Head of caudate nucleus (tissue), 42 donors: ENCODE measurements at places on chromosomes 16 and 17.
A peak's percentile ranks its signal among the peaks of the same experiment; 100 is the strongest.

- no peak for DNase-seq
Observed at GRCh38 chr17:69388822-69389442, 25.6 kb upstream of the MAP2K6 start.

DNA sequence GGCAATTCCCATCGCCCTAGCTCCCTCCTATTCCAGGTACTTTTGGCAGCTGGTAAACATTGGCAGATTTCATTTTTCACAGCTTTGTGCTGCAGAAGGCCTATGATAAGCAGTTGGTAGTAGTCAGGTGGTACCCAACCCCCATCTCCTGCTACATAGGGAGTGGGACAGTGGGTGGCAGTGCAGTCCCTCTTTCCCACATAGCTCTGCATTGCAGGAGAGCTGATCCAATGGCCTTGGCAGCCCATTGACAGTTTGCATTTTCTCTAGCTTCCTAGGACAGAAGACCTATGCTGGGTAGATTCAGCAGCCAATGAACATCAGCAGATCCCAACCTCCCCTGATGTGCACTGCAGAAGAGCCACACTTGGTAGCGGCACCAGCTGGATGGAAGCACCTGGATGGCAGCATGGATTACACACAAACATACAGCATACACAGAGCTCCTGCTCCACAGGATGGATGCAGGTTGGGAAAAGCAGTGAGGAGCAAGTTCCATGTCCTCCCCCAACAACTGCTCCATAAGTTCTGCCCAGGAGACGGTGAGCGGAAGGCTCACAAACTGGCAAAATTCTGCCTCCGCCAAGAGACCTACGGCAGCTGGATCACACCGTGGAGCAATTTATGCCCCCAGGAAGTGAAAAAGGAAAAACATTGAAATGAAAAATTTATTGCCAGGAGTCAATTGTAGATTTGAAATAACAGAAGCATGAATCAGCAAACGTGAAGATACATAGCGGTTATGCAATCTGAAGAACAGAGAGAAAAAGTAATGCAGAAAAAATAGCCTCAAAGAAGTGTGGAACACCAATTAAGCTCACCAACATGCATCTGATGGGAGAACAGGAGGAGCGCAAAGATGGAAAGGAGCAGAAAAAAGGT is 95.7 kb downstream of the CACNG1 start:
- DNase-seq: peak; percentile 16

GRCh38 chr17:75661531-75661930 is 5.4 kb downstream of the RECQL5 start:
- DNase-seq: peak; percentile 72

GRCh38 chr17:9022573-9023391 is 1.5 kb downstream of the NTN1 start:
- DNase-seq: no peak

GRCh38 chr17:10022416-10022815 is 117.3 kb upstream of the RCVRN start:
- DNase-seq: no peak

DNA sequence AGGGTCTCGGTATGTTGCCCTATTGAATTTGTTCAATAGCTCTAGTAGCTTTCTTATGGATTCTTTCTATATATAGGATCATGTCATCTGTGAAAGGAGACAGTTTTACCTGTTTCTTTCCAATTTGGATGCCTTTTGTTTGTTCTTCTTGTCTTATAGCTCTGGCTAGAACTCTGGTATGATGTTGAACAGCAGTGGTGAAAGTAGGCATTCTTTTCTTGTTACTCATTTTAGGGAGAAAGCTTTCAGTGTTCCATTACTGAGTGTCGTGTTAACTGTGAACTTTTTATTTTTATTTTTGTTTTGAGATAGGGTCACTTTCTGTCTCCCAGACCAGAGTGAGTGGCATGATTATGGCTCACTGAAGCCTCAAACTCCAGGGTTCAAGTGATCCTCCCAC is 21.2 kb downstream of the EFCAB5 start:
- DNase-seq: no peak

DNA sequence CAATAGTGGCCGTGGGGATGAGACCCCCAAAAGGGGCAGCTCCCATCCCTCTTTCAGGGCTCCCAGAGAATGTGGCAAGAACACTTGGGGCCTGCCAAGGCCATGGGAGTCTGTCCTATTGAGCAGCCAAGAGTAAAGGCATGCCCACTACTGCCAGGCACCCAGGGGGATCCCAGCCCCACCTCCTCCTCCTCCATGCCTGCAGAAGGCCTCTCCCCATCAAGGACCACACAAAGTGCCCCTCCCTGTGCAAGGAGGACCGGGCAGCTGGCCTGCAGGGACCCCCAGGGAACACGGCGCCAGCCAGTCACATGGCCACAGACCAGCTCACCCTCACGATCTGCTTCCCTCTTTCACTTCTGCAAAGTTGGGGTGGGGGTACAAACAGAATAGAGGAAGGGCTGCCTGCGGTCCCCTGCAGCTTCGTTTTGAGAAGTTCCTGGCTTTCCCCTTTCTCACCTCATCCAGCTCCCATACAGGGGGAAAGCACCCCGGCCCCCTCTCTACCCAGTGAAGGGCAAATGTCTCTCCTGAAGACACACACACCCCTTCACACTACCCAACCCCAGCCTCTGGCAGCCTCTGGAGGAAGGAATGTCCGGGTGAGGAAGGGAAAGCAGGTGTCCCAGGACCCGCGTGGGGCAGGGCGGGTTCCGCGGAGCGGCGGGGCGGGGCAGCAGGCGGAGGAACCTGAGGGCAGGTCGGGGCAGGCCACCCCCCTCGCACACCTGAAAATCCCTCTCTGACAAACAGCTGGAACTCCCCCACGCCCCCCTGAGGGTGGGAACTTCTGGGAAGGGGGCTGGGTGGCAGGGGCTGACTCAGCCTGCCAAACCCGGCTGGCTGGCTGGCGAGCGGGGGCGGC is 2.0 kb downstream of the PPP1R9B start:
- peak; percentile 72 for DNase-seq

DNA sequence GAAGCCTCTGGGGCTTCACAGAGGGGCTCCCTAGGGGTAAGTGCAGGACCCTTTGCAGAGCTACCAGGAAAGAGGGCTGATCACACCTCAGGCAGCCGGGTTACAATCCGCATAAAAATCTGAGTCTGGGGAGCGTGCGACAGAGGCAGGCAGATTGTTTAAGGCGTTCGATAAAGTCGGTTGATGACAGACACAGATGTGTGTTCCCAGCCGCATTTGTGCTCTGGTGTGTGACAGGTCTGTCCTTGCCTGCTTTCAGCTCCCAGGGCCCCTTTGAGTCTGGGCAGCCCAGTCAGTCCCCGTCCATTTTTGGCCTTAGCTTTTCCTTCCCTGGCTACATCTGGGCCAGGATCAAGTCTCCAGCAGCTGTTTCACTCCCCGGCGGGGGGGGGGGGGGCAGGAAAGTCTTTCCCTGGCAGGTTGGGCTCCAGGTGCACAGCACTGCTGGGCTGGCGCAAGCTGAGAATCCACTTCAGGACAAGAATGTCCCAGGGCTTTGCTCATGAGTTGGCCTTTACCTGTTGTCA is 1.3 kb upstream of the ZACN start:
- DNase-seq: no peak

GRCh38 chr17:80880648-80880985 is 111.0 kb upstream of the CHMP6 start:
- DNase-seq: no peak

GRCh38 chr16:85602402-85603202 is 10.5 kb upstream of the GSE1 start:
- DNase-seq: no peak

- no peak for DNase-seq
Observed at GRCh38 chr17:6313835-6314234, 121.1 kb downstream of the AIPL1 start.
